GM12865 (cell line): ENCODE measurements at places on chromosomes 12 and 14.

- peak; percentile 10 for DNase-seq
These were observed 57.0 kb upstream of the NID2 start for GRCh38 chr14:52125885-52126284.

GRCh38 chr14:79279645-79280597 lies 931.4 kb downstream of the DIO2 start:
- DNase-seq, result no peak

- DNase-seq, result peak; percentile 60
These were observed 180.2 kb downstream of the ACSS3 start for GRCh38 chr12:81257947-81258551.

- peak; percentile 76 for DNase-seq
These were observed 110.4 kb downstream of the ZFP36L1 start for GRCh38 chr14:68682166-68683103.

GRCh38 chr12:63302269-63302940 lies 151.4 kb upstream of the AVPR1A start:
- DNase-seq, result peak; percentile 61

GRCh38 chr12:111363578-111363977 lies 5.3 kb downstream of the PHETA1 start:
- no peak for DNase-seq

DNA sequence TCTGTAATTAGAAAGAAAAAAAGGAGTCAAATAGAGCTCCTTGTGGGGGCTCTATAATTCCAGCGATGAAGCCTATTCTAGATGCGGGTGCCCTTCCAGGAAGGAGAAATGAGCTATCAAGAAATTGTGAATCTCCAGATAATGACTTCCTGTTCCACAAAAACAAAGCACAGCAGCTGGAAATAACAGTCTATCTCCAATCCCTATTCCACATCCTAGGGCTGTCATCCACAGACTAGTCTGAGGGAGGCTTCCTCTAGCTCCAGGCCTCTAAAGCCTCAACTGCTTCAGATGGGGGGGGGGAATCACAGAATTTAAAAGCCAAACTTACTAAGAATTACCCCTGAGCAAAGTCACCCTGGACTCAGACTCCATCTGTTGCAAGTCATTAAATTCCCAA lies 77.4 kb upstream of the GTF2A1 start:
- no peak for DNase-seq

DNA sequence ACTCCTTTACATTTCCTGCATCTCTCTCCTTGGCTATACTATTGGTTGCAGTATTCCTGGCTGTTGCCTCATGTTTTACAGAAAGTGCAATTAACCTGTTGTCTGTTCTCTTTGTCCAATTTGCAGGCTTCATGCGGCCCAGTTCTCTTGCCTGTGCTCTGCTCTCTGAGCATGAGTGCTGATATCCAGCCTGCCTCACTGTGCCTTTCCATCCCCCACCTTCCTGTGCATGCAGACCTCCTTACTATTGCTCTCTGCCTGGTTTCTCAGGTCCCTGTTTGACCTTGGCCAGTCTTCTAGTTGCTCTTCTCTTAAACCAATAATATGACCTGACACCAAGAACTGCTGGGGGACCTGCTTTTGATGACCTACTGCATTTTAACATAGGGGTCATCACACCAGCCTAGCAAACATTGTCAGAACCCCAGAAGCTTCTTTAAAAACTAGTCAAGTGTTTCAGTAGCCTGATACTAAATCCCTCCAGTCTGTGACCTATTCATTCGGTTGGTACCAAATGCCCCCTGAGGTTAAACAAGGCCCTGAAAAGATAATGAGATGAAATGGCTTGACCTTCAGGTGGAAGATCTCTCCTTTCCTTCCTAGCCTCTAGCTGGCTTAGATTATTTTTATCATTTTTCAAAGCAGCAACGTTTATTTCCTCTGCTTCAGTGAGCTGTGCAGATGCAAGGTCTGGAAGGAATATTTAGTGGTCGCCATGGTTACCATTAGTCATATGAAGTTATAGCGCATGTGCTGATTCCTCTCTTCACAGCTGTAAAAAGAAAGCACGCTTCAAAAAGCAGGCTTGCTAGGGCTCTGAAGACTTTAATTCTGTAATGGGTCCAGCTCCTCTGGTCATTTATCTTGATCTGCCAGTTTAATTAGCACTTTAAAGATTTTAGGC lies 216.5 kb downstream of the PHLDA1 start:
- DNase-seq, result peak; percentile 21

DNA sequence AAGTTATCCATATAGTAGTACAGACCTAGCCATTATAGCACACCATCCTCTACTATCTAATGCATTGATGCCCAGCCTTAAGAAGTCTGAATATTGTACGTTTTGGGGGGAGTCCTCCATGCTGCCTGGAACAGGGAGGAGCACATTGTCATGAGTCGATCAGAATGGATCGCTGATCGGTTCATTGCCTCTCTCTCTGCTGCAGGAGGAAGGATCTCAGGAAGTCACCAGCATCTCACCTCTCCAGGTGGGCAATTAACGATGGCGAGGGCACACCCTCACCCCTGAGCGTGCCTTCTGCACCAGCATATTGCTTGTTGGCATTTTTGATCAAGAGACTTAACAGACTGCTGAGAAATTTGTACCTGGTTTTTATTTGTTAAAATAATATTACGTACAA lies 11.5 kb downstream of the CCND2 start:
- DNase-seq, result no peak
